HepG2 (cell line): ENCODE measurements at places on chromosomes 1 and 21.
A peak's percentile ranks its signal among the peaks of the same experiment; 100 is the strongest.

- no peak for DNase-seq
Measured at GRCh38 chr1:60911966-60912697, 170.2 kb upstream of the NFIA start.

GRCh38 chr1:229365569-229365968 is 22.7 kb upstream of the CCSAP start:
- no peak for DNase-seq

- DNase-seq: no peak
Measured at GRCh38 chr21:15840406-15840805, 110.6 kb downstream of the USP25 start.

GRCh38 chr1:96473791-96474434 is 247.7 kb upstream of the PTBP2 start:
- no peak for DNase-seq

- DNase-seq: no peak
Measured at GRCh38 chr1:194281376-194281775, 1095.0 kb upstream of the B3GALT2 start.

GRCh38 chr1:84598418-84598817 is 24.2 kb upstream of the CTBS start:
- DNase-seq: no peak

DNA sequence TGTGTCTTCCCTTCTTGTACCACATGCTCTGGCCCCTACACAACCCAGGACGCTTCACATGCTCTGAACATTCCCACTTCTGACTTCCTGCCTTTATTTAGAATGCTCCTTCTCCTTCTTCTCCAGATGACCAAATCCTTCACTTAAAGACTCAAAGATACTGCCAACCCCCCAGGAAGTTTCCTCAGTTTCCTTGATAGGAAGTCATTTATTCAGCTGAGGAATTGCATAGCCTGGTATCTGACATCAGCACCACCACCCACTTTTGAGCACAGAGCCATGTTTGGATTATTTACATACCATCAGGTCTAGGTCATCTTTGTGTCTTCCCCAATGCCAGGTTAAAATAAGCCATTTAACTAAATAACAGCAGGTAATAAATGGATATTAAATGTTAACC is 42.4 kb downstream of the GFI1 start:
- DNase-seq: peak; percentile 12

DNA sequence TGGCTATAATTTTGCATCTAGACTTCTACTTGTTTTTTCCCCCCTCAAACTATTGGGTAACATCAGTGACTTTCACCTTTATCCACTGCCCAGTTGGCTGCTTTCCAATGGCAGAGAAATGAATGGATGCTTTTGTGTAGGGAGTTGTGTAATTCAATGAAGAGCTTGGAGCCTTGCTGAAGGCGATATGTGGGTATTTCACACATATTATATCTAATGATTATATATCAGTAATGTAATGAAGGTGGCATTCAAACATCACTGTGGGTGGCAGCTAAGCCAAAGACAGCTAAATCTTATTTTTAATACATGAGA is 81.2 kb downstream of the TGFB2 start:
- peak; percentile 95 for DNase-seq

DNA sequence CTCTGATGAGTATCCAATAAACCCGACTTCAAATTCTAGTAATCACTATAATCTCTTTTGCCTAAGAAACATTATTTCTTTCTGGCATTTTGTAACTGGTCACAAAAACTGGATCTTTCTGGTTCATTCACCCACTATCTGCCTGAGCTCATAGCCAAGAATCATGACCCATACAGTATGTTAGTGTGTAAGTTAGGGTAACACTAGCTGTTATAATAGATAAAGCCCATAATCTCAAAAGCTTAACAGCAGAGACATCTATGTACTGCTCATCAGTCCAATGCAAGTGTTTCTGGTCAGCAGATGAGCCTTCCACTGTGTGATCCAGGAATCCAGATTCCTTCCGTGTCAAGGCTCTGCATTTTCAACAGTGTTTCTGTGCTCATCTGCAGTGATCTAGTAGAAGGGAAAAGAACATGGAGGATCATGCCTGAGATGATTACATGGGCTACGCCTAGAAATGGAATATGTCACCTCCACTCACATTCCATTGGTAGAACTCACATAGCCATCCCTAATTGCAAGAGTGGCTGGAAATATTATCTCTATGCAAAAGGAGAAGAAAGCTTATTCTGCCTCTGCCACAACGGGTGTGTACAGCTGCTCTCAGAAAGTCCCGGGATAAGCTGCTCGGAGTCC is 27.7 kb downstream of the RRAGC start:
- DNase-seq: no peak

GRCh38 chr1:99606306-99606705 is 39.6 kb upstream of the PALMD start:
- no peak for DNase-seq

- DNase-seq: no peak
Measured at GRCh38 chr1:47208374-47208850, 18.6 kb upstream of the PDZK1IP1 start.

GRCh38 chr1:53274026-53274425 is 35.7 kb upstream of the MAGOH start:
- DNase-seq: no peak

- DNase-seq: no peak
Measured at GRCh38 chr1:211623515-211623914, 44.6 kb upstream of the SLC30A1 start.

DNA sequence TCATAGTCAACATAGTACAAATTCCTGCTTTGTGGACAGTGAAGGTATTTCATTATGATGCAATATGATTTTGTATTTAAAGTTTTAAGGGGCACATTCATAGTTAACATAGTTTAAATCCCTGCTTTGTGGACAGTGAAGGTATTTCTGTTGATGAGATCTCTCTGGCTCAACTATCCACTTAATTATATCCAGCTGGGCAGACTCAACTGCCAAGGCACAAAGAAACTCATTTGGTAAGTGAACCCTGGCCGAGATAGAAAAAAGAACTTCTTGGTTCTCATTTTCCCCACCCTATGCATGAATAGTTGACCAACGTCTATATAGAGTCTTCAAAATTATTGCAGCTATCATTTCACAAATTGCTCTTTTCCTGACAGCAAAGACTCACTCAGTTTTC is 1194.6 kb downstream of the NCAM2 start:
- DNase-seq: no peak

DNA sequence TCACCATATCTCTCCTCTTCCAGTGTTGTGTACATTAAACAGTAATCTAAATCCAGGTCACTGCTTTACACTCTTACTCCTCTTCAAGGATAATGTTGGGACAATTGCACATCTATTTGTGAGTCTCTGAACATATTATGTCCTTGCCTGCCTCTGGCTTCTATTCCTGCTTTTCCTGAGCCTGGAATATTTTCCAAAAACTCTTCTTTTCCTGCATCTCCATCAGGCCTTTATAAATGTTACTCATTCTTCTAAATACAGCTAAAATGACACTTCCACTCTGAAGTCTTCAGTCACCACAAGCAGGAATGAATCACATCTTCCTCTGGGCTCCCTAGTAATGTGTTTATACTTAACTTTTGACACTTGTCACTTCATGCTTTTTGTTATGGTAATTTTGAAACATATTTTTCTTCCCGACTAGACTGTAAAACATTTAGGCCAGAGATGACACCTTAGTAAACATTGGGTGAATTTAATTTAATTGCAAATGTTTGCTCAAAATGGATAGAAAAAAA is 396.0 kb downstream of the LRRIQ3 start:
- DNase-seq: no peak

DNA sequence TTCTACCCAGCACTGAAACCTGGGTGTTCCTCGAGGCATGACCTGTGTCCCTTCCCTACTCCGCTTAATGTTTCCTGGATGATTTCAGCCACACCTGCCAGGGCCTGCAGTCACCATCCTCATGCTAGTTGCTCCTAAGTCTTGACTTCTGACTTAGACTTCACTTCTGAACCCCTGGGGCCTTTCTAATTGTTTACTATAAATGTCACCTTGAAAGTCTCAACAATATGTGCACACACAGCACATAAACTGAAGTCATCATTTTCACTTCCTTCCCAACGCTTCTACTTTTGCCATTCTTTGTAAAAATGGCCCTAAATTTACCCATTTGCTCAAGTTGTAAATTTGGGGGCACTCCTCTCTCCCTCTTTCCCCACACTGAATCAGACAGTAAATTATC is 141.1 kb downstream of the DYRK1A start:
- DNase-seq: no peak

GRCh38 chr1:2948751-2949680 is 72.3 kb upstream of the ACTRT2 start:
- DNase-seq: no peak

DNA sequence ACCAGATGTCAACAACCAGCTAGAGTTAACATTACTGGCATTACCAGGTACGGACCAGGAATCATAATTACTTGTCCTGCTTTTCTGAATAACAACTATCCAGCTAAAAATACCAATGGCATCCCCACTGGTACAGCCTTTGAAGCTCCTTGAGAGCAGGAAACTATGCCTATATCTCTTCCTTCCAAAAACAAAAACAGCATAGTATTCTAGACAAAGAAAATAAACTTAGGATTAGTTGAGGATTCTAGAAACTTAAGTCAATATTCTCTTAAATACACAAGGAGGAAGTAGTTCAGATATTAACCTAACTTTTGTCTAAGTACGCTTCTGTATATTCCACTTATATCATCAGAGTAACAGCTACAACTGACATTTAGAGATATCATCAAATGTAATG is 3.0 kb downstream of the FUBP1 start:
- DNase-seq: no peak

- DNase-seq: no peak
Measured at GRCh38 chr1:24928689-24929397, 1.2 kb downstream of the RUNX3 start.

GRCh38 chr1:161970633-161971032 is 53.0 kb downstream of the OLFML2B start:
- no peak for DNase-seq

GRCh38 chr1:158014731-158015320 is 21.4 kb downstream of the KIRREL1 start:
- DNase-seq: no peak

DNA sequence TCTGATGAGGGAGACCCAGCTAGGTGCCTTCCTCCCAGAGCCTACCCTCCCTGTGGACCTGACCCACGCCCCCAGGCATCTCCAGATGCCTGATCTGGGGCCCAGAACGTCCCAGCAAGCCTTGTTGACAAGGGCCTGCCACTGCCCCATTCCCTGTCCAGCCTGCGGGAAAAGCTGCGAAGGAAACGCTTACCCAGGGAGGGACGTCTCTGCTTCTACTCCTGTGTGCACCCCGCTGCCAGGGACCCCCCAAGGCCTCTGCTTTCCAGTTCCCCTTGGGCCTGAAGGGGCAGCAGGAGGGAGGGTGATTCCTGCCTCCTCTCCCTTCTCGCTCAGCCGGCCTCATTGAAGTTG is 11.6 kb upstream of the CLSTN1 start:
- DNase-seq: no peak

- DNase-seq: no peak
Measured at GRCh38 chr1:15016526-15016925, 137.0 kb upstream of the TMEM51 start.
